ENCODE measurements at places on chromosomes 7 and 10.

DNA sequence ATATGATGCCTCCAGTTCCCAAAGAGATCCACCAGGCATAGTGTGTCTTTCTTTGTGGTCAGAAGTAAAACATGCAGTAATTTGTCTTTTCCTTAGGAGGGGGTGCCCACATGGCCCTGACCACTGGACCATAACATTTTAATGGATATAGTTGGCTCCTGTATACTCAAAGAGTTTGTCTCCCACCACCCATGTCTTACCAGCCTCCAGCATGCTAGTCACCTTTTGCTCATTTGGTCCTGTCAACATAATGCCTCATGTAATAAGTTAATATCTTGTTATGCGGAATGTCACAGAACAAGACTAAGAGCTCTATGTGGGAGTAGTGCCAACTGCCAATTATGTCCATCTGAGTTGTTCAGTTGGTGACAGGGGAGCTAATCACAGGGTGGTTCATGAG, 83.4 kb upstream of the IFRD1 start:
- DNase-seq = no peak

- DNase-seq = no peak
Measured at GRCh38 chr7:140646931-140647647, 6.5 kb upstream of the DENND2A start.

- no peak for DNase-seq
Measured at GRCh38 chr10:33523236-33523792, 188.8 kb upstream of the NRP1 start.

DNA sequence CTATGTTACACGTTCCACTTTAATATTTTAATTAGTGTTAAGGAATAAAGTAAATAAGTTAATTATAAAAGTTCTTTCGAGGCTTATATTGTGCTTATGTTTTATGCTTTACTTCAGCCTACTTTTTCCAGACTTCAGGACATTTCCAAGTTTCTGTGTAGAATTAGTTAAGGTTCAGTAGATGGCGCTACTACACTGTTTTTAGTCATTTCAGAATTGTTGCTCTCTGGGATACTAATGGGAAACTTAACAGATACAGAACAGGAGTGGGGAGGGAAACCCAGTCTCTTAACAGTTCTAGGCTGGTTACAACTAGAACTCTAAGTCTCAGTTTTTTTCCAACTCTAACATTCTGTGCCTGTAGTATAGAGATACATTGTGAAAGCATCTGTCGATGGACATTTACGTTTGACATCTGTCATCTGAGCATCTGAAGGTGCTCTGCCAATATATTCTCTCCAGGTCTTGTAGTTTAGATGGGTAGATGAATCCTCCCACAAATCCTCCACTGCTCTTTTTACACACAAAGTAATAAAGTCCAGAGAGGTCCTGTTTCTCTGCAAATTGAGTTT, 56.8 kb upstream of the FAM171A1 start:
- no peak for DNase-seq

DNA sequence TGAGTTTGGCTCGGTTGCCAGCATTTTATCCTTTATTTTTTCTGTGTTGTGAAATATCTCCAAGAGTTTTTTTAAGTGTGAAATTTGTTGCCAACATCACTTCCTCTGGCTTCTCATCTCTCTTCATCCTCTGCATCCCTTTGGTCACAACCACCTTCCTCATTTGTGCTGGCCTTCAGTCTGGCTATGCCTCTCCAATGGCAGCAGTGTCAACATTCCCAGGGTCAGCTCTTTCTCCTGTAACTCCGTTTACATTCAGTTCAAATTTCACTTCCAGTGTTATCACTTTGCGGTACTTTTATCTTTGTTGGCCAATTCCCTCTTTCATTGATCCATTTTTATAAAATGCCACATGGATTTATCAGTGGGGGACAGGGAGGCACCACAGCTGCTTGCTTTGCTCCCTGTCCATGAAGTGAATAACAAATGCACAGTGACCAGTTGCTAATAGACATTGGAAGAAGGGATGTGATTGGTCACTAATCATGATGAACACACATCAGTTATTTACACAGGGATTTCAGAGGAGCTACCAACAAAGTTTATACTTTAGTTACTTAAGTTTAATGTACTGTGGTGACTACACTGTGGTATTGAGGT, 311.4 kb upstream of the LRGUK start:
- DNase-seq = no peak

DNA sequence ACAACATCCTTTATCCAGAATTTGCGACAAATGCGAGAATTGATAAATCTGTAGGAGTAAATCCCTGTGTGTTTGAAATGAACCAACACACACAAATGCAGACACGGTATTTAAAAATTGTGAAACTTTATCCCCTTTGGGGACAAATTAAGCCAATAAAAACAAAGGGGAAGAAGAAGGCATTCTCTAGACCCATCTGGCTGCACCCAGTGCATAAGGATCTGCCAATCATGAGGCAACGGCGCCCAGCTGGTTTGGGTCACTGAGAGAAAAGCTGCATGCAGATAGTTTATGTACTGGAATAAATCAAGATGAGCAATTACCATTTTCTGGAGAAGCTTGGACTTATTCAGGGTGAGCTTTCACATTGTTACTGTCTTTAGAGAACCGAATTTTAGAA, 45.7 kb downstream of the VAX1 start:
- no peak for DNase-seq

DNA sequence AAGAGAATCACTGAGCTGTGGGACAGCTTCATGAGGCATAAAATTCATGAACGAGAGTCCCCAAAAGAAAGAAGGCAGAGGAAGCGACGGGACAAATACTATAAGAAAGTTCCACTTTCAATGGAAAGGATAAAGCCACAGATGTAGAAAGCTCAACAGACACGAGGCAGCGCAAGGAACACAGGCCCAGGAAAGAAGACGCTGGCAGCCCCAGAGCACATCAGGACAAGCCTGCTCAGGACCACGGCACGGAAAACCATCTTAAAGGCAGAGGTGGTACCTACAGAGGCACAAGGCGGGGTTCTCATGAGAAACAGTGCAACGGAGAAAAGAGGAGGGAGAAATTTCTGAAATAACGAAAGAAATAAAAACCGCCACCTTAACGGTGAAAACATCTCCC, 273.4 kb downstream of the MAD1L1 start:
- no peak for DNase-seq

DNA sequence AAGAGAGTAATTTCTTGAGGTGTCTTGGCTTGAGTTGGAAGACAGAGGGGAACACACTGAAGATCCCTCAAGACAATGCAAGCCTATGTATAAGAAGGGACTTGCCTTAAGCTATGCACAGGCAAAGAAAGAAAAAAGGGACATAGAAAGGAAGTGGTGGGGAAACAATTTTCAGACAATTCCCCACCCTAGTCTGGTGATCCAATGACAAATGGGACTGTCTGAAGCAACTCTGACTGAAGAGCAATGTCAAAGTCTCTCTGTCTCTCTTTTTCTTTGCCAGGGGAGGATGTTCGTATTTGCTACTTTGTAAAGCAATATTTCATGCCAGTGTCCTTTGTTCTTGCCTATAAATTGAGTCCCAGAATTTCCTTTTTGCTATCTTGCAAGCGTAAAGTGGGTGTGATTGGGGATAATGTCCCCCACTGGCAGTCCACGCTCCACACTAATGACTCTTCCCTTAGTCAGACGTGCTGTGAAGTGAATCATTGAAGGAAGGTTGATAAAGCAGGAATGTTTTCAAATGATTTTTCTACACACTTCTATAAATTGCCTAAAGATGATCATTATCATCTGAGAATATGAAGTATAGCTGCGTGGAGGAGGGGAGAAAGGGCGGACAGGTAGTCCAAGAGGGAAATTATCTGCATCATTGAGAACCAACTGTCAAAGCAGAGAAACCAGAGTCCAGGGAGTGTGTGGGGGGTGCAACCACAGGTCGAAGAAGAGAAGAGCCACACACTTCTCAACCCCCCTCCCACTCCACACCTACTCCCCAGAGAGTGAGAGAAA, 243.8 kb upstream of the ETV1 start:
- DNase-seq = no peak

GRCh38 chr7:134470864-134471263, 12.0 kb upstream of the AKR1B1 start:
- DNase-seq = no peak

DNA sequence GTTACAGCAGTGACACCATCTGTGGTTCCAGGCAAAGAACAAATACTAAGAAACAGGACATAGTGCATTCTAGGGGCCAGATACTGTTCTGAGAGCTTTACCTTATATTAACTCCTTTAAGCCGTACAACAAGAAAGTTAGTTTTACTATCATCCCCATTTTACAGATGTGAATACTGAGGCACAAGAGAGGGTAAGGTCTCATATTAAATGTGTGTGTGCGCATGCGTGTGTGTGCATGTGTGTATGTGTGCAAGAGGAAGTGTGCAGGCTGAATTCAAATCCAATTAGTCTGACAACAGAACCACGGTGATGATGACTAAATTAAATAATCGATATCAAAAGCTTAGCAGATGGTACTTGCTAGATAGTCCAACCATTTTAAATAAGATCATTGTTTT, 11.0 kb downstream of the TECTB start:
- DNase-seq = no peak

DNA sequence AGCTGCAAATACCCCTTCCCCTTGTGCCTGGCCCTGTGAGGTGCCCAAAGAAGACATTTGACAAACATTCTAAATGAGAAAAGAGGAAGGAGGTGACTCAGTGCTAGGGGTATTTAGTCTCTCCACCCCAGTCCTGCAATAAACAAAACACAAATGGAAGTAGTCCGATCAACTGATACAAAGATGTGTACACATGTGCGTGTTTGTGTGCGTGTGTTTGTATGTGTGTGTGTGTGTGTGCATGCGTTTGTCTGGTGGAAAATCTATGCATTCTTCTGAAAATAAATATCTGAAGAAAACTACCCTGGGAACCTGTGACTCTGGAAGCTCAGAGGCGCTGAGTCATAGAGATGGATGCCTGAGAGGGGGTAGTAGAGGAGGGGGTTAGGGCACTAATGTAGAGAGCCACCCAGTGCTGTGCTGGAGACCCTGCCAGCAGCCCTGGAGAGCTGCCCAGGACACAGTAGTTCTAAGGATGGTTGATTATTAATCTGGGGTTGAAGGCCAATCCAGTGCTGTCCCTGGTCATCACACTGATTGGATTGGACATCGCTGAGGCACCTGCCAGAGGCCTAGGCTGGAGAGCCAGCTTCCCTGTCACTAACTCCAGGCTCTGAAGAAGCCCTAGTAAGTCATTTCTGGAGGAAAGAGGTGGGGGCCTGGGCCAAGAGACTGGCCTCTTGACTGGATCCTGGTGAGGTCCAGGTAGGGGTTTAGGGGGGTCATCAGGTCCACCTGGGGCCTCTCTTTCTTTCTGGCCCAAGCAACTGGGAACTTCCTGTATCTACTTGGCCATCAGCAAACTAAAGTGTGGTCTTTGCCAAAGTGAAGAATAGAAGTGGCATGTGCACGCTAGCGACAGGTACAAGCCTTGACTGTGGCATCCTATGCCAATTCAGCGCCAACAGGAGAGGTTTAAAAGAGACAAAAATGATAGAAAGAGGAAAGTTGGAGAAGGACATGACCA, 18.5 kb downstream of the SFTPA1 start:
- DNase-seq = no peak

GRCh38 chr7:129091484-129092002, 36.6 kb upstream of the TNPO3 start:
- peak; percentile 86 for DNase-seq

- peak; percentile 68 for DNase-seq
Measured at GRCh38 chr10:33008499-33009243, 50.6 kb upstream of the ITGB1 start.

- DNase-seq = no peak
Measured at GRCh38 chr10:131841661-131842139, 59.1 kb upstream of the PPP2R2D start.

DNA sequence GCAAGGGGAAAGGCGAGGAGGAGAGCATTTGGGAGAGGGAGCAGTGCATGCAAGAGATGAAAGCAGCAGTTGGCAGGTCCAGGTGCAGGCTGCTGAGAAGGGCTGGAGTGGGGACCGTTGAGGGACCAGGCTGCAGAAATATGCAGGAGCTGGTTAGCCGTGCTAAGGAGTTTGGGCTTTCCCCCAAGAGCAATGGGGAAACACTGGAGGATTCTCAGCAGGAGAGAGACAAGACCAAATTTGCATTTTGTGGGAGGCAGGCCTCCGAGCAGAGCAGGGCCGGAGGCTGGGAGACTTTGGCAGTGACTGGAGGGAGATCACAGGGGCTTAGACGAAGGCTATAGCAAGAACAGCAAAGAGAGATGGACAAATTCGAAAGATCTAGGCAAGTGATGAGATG, 11.8 kb downstream of the BTBD16 start:
- no peak for DNase-seq

- no peak for DNase-seq
Measured at GRCh38 chr7:18590744-18591340, 95.3 kb downstream of the HDAC9 start.

DNA sequence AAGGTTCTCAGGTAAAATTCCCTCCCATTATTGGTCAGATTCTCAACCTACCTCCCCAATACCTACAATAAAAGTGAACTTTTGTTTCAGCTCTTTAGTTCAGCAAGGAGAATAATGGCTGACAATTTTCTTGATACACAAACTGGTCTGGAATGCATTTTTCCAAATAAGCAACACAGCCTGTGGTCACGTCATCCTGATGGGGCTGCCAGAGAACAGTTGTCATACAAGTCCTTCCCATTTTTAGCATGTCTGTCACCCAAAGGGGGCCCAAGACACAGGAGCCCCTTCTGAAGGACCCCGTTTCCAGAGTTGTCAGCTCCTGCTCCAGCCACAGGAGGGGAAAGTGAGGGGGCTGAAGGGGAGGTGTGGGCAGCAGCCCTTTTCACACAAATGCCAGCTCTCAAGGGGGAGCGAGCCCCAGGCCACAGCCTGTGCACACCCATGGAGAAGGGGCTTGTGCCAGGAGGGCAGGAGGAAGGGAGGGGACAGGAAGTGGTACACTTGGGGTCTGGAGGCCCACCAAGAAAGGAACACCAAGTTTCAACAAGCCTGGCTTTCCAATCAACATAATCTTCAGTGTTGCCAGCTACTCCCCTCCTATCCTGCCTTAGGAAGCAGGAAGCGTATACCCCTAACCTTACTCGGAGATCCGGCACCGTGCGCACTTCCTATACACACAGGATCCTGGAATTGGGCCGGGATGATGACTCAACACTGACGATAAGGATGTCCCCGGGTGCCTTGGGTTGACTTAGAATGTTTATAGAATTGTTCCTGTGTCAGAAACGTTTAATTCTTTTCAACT, 43.4 kb upstream of the PDLIM1 start:
- DNase-seq = no peak

- no peak for DNase-seq
Measured at GRCh38 chr7:77184463-77184862, 15.2 kb downstream of the FGL2 start.

GRCh38 chr7:99392659-99393354, 15.6 kb downstream of the PDAP1 start:
- DNase-seq = peak; percentile 64

GRCh38 chr7:50416527-50417182, 33.5 kb downstream of the FIGNL1 start:
- DNase-seq = no peak

GRCh38 chr7:114082642-114083165, 163.9 kb upstream of the PPP1R3A start:
- DNase-seq = no peak

DNA sequence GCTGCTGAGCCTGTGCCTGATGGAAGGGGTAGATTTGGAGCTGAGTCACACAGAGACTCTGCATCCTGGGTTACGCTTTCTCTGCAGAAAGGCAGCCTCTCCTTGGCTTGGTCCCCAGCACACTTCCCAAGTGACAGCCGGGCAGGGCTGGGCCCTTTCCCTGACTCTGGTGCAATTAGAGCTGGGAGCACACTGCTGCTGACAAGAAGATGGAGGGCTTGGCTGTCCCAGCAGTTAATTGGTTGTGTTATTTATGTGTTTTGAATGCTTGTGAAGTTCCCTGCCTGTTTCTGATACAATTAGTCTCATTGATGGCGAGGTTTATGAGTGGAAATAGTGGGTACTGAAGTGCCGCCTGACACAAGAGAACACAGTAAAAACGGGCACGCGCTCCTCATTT, 123.6 kb downstream of the TCERG1L start:
- no peak for DNase-seq
